CD4-positive, alpha-beta T cell treated with Interleukin-21 for 1 hour (primary cell): ENCODE measurements at places on chromosomes 5 and 9.
A peak's percentile ranks its signal among the peaks of the same experiment; 100 is the strongest.

DNA sequence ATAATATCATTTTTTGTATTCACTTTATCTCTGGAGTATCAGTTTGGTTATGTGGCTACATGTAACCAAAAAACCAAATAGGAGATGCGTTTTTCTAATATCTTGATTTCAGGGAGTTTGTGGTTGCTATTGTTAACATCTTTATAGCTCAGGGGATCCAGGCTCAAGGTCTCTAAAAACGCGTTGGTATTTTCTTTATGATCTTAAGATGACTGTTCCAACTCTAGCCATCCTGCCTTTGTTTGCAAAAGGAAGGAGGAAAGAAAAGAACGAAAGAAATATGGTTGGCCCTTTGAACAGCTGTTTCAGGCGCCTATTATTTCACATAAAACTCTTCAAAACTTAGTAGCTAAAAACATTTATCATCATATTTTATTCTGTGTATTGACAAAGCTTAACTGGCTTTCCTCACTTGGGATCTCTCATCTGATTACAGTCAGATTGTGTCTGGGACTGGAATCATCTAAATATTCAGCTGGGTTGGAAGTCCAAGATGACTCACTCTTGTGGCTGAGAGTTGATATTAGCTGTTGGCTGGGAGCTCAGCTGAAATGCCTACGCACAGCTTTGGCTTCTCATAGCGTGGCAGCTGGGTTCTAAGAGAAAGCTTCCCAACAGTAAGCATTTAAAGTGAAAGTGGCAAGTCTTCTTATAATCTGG, 60.1 kb downstream of the FAM174A start:
- no peak for DNase-seq

GRCh38 chr5:139745800-139746690, 49.6 kb upstream of the PSD2 start:
- peak; percentile 63 for DNase-seq

DNA sequence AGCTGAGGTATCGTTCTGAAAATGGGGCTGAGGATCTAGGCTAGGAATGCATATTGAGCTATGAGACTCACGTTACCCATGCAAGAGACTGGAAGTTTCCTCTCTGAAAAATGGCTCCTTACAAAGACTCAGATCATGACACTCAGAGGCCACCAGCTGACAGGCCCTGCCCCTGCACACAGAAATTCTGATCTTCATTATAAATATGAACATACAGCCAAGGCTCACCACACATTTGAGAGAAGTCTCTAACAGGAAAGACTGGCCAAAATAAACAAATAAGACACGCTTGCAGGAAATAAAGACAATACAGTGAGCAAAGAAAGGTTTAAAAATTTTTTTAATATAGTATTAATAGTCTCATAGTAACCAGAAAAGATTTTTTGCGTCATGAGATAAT, 365.9 kb downstream of the NFIB start:
- no peak for DNase-seq

GRCh38 chr5:169009123-169009522, 291.8 kb downstream of the SLIT3 start:
- DNase-seq, result no peak

GRCh38 chr9:77857513-77858259, 173.9 kb downstream of the GNAQ start:
- no peak for DNase-seq

DNA sequence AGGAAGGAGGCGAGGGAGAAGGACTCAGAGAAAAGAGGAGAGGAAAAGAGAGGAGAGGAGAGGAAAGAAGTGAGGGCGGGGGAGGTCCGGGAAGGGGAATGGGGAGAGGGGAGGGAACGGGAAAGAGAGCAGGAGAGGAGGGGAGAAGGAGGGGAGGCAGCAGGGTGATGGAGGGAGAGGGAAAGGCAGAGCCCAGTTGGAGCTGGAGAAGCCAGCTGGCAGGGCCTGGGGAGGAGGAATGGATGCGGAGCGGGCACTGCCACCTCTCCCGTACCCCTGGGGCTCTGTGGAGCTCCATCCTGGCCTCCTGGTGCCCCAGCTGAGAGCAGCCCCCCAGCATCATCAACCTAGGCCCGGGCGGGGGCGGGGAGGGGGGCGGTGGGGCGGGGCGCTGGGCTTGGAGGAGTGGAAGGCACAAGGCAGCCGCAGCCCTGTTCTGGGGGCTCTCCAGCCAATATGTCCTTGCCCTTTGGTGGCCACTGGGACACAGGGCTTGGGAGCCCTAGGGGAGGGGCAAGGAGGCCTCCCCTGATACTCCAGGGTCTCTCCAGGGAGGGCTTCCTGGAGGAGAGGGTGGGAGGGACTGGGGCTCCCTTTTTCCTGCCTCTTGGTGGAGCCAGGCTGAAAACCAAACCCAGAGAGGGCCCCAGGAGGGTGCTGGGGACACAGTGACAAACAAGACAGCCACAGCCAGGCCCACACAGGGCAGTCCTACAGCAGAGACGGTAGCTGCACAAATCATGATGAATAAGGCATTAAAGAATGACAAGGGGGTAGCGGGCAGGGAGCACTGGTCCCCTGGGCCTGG, 123.7 kb downstream of the C9orf50 start:
- DNase-seq, result no peak

DNA sequence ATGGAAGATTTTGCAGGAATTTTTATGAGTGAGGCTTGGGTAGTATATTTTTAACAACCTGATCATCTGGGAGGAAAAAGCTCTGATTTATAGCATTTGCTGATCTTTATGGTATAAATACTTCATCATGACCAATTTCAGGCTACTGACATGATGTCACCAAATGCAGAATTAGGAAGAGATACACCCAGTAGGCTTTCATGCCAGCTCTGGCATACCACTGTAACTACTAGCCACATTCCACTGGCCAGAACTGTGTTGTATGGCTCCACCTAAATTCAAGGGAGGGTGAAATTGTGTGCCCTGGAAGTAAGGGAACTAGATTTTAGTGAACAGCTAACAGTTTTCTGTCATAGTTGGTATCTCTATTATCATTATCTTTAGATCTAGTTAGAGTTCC, 17.6 kb downstream of the AP3S1 start:
- DNase-seq, result no peak

- DNase-seq, result no peak
Measured at GRCh38 chr5:153456354-153456753, 34.1 kb upstream of the GRIA1 start.

- no peak for DNase-seq
Measured at GRCh38 chr5:171313481-171314206, 4.6 kb downstream of the TLX3 start.

- DNase-seq, result no peak
Measured at GRCh38 chr9:102428305-102428704, 566.8 kb upstream of the CYLC2 start.

DNA sequence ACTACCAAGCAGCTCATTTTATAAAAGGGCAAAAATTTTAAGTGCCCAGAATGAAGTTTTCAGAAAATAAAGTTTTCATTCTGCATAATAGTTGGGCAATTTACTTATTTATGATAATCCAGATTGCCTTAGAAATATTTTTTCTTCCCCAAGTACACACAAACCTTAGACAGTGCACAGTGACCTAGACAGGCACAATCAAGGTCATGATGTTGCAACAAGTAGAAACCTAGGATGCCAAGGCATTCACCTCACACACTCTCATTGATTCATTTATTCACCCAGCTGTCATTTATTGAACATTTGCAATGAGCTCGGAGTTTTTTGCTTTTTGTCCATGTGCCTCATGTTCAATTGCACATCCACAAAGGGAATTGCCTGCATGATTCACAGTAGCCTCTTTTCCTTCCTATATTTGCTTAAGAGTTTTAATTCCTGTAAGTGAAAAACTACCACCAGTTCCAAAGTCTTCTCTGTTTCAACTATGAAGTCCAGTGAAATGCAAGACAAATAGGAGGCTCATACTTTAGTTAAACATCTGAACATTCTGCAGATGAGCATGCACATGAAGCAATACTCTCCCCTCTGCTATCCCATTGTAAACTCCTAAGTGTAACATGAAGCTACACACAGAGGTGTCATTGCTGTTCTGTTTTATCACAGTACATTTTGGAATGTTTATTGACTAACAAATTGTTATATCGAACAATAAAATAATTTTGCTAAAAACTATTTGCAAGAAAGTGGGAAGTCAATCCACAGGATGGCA, 122.9 kb downstream of the HINT1 start:
- DNase-seq, result no peak

- peak; percentile 47 for DNase-seq
Measured at GRCh38 chr5:135426102-135427082, 20.8 kb downstream of the DCANP1 start.

DNA sequence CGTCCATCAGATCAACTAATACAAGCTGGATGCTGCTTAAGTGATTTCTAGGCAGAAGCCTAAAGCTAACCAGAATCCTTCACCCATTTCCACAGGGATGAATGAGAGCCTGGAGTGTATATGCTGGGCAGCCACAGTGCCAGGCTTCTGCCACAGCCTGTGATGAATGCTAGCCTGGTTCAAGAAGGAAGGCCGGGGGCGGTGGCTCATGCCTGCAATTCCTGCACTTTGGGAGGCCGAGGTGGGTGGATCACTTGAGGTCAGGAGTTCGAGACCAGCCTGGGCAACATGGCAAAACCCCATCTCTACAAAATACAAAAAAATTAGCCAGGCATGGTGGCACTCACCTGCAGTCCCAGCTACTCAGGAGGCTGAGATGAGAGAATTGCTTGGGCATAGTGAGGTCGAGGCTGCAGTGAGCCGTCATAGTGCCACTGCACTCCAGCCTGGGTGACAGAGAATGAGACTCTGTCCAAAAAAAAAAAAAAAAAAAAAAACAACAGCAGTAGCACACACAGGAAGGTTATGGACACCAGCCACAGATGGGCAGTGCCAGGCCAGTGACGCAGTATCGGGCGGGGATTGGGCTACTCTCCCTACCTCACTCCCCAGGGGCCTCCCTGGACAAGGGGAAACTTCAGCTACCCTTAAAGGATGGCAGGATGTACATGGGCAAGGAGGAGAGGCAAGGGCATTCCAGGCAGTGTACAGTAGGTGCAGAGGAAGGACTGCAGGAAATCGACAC, 23.1 kb upstream of the HMCN2 start:
- no peak for DNase-seq

GRCh38 chr5:1926471-1927341, 44.0 kb upstream of the IRX4 start:
- no peak for DNase-seq

- no peak for DNase-seq
Measured at GRCh38 chr5:52665559-52665958, 122.2 kb upstream of the ITGA1 start.

DNA sequence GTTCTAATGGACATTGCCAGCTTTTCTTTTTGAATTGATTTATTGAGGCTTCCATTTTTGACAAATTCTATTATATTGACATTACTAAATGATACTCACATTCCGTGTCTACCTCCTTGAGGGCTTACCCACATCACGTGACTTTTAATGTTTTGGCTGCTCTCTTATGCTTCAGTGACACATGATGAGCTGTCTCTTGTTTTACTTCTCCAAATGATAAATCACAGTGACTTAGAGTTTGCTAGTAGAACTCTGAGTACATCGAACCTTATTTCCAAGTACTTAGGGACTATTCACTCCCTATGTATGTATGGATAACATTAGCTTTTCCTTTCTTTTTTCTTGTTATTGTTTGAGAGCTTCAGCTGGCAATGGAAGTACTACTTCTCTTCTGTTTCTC, 169.8 kb upstream of the KCNN2 start:
- no peak for DNase-seq

DNA sequence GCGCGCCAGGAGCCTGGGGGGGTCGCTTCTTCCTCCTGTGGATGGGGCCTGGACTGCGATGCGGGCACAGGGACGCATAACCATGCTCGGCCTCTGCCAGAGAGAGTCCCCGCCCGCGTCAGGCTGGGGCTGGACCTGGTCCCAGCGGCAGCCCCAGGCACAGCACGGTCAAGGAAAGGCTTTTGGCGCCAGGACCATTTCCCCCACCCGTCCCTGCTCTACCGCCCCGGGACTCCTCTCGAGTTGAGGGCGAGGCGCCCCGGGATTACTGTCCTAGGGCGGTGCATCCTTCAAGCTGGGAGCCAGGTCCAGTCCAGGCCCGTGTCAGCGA, 341 bp downstream of the MXD3 start:
- DNase-seq, result no peak

DNA sequence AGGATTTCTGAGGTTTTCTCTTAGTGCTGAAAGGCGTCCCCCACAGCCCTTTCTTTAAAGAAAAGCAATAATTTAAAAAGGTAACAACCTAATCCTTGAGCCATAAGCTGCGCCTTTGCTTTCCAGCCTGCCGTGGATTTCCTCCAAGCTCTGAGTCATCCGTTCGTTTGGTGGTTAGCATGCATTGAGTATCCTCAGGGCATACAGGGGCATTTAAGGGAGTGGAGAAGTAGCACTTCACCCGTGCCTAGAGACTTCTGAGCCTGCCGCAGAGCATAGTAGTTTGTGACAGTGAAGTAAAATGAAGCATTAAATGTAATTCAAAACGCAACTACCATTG, 892 bp upstream of the TNC start:
- DNase-seq, result no peak

DNA sequence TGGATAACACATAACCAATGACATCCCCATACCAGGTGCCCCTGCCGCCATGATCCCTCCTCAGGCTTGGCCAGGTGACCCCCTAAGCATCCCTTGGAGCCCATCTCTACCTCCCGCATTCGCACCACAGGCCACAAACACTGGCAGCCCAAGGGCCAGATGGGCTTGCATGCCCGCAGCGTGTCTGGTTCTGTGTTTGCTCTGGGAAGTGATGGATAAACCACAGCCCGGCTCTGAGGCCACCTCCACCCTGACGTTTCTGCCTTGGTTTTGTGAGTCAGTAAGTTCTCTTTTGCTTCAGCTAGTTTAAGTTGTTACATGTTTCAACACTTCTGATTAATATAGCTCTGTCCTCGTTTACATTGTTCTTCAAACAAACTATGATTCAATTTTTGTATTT, 172.4 kb upstream of the PHYKPL start:
- DNase-seq, result no peak

- no peak for DNase-seq
Measured at GRCh38 chr5:178582291-178582690, 7.9 kb downstream of the COL23A1 start.

GRCh38 chr5:174491761-174492350, 232.5 kb upstream of the MSX2 start:
- DNase-seq, result no peak

DNA sequence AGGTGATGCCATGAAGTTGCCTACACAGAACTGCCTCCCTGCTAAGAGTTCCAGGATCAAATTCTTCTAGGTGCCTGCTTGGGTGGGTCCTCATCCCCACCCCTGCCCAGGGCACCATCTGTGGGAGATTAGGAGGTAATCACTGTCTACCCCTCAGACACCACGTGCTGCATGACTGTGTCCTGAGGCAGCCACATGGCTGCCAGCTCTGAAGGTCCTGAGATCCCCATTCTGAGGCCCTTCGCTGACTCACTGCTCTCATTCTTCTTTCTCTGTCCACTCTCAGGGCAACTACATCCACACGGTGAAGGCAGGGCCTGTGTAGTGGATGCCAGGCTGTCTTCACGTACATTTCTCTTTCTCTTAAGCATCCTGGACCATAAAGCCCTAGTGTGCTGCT, 222.9 kb upstream of the ANKRD55 start:
- no peak for DNase-seq
